Vagina (tissue), 2 donors: ENCODE measurements at places on chromosomes 5 and 9. TPM values are rescaled to one million over a fixed set of nuclear protein-coding genes. Genes with fewer than 3 reads are reported as not detected.

- no peak for DNase-seq
These were observed 1.9 kb upstream of the GPR107 start for GRCh38 chr9:130051855-130052254.

DNA sequence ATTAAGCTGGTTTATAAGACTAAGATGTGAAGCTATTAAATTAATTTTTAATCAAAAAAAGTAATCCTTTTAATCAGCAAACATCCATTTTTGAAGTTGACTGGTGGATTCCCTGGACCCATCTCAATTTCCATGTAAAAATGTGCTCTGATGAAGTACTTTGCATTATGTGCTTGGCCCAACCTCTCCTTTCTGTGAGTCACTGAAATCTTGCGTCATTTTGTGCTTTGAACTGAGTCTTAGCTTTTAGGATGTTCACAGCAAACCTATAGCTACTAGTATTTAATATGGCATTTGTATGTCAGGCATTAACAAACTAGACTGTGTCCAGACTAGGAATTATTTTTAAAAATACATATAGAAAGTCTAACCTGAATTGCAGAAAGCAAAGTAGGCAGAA, 55.0 kb upstream of the CDH12 start:
- DNase-seq = no peak

DNA sequence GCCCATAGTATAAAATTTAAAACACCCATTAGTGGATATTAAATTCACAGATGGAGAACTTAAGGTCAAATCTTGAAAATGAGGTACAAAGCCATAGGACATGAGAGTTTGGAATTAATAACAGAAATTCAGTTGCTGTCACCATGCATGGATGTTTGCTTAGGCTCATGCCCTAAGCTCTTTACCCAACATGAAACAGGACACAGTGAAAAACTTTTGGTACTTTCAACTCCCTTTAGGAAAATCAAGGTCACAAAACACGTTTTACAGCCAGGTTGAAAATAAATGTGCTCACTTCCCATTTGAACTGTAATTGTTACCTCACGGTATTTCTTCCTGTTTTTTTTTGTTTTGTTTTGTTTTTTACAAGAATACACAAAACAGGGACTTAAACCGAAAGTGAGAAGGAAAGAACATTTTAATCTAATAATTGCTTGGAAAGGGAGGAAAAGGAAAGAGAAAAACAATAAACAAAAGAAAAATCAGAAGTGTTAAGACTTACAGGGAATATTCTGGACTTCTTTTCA, 6.1 kb upstream of the TOPORS start:
- no peak for DNase-seq

DNA sequence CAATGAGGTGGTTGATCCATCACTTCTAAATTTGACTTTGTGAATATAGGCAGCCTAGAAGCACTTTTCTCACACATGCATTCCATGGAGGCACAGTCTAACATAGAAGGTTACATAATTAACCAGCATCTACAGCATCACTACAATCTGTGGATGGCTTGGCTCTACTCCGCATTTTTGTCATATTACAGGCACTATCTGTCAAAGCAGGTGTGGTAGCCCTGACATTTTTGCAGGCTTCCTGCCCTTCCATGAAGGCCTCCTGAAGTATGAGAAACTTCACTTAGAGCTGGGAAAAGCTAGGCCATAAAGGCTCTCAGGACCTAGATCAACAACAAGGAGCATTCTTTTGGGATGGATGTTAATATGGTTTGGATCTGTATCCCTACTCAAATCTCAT, 378.0 kb downstream of the ANXA1 start:
- DNase-seq = no peak

- DNase-seq = no peak
These were observed 261.8 kb downstream of the MCTP1 start for GRCh38 chr5:95022967-95023695.

- DNase-seq = no peak
These were observed 25.3 kb upstream of the SLC1A1 start for GRCh38 chr9:4464911-4465513.

DNA sequence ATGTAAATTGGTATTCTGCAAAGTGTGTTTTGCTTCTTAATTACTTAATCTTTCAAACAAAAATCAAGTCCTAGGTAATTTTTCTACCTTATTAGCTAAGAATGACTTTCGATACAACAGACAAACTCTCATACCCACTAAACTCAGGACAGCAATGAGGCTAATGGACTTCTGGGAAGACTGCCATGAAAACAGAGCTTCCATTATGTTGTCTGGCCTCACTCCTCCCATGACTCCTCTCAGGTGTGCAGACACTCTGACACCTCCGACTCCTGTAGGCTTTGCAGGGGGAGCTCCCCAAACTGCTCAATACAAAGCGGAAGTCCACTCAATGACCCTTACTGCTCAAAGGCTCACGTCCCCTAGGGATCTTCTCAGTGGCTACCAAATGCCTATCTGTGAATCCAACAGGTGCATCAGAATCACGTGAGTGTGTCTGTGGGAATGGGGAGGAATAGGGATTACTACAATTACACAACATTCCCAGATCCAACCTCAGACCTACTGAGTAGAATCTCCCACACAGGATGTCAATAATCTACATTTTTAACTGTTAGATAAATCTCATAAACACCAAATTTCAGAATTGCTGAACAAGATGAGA, 289.9 kb downstream of the RAB3C start:
- DNase-seq = no peak

DNA sequence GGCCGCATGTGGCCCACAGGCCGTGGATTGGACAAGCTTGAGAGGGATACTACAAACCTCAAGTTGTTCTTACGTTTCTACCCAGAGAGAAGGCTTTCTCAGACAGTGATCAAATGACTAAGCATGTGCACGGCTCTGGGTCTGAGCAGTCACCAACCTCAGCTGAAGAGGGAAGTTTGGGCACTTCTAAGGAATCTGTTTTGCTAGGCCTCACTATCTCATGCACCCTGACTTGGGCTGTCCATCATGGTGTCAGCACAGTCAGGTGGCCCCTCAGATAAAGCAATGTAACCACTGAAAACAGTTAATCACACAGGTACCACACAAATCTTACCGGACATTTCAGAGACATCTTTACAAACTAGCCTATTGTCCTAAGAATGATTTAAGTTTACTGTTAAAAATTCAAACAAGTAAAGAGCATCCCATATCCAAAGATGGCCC, 24.6 kb downstream of the CSF2 start:
- no peak for DNase-seq

DNA sequence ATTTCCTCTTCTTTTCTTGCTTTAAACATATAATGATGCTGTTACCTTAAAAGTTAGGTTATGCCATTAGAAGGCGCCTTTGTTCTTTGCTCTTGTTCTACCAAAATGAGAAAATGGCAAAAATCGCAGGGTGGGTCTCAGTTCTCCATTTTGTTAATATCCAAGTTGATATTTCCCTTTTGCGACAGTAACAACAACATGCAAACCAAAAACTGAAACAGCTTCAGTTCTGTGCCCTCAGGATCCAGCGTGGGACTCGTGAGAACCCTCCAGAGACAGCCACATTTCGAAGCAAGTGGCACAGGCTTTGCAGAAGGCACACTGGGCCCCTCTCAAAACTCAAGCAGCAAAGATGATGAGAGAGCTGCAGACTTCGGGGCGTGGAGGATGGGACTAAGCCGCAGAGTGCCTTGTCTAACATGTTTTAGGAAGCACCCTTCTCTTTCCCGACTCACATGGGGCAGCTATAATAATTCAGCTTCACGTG, 33.0 kb upstream of the LCP2 start:
- DNase-seq = no peak

DNA sequence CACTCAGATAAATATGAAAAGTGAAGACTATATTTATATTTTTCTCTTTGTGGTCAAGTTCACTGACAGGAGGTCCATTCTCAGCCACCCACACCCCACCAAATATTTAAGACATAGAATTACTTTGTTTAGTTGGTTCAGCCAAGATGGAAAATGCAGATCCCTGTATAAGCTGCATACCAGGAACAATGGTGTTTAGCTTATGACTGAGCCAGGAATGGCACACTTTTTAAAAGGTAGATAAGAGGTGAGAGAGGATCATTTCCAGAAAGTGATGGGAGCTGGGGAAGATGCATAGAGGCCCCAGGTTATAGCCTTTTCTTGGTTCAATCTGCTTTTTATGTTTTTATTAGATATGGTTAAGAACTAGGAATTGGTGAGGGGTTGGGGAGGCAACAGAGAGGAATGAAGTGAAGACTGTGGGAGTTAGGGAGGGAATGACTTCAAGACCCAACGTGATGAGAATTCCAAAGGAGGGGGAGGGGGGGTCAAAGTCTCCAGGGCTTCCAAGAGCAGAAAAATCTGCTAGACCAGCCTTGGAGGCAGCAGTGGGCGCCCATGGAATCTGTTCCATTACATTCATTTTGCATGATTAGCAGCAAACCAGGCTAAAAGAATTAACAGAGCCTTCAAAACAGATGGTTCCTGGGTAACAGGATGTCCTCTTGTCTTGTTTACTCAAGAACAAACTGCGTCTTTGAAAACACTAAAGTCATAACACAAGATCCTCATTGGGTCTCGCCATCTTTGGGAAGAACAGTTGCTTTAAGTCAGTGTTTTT, 95.2 kb downstream of the FGF1 start:
- no peak for DNase-seq

- DNase-seq = no peak
These were observed 28.5 kb downstream of the TSPAN17 start for GRCh38 chr5:176675676-176676360.

GRCh38 chr5:109278141-109278540, 131.6 kb downstream of the PJA2 start:
- no peak for DNase-seq

- DNase-seq = no peak
These were observed 2.5 kb upstream of the ZNF367 start for GRCh38 chr9:96420468-96421219.

DNA sequence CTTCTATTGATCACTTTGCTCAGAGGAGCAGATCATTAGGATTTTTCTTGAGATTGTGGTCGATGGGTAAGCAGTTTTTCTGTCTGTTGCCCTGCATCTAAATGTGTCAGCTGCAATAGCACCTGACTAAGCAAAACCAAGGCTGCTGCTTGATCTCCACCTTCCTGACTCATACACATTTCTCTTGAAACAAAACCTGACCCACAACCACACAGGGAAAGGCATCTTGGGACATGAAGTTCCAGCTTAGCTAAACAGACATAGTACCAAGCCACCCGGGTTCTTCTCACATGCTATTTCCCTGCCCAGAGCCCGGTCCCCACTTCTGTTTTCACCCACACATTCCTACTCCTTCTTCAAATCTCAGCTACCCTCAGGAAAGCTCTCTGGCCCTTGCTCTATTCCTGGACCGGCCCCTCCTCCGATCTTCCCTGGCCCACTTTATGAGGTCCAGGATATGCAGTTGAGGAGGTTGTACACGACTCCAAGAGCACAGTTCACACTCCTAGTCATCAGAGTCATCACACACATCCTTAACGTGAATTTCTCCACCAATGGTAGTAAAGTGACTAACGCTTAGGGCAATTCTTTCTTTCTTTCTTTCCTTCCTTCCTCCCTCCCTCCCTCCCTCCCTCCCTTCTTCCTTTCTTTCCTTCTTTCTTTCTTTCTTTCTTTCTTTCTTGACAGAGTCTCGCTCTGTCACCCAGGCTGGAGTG, 16.0 kb upstream of the ZBTB43 start:
- DNase-seq = no peak

GRCh38 chr5:13567819-13568218, 376.7 kb downstream of the DNAH5 start:
- DNase-seq = no peak

DNA sequence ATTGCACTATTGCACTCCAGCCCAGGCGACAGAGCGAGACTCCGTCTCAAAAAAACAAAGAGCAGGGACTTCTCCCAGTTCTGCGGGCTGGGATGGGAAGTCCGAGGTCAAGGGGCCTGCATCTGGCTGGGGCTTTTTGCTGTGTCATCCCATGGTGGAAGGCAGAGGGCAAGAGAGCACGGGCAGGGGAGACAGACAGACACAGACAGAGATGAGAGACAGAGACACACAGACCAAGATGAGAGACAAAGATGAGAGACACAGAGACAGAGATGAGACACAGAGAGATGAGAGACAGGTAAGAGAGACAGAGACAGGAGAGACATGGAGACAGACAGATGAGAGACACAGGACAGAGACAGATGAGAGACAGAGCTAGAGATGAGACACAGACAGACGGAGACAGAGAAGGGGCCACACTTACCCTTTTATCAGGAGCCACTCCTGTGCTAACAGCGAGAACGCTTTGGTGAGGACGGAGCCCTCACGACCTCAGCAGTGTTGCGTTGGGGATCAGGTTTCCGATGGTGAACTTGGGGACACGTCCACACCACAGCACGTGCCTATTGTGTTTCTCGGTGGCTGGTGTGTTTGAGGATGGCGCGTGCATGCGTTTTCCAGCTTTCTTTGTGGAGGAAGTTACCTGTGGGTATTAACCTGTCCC, 8.9 kb upstream of the TOR4A start:
- no peak for DNase-seq

- no peak for DNase-seq
These were observed 23.3 kb downstream of the FAM81B start for GRCh38 chr5:95414451-95414850.

DNA sequence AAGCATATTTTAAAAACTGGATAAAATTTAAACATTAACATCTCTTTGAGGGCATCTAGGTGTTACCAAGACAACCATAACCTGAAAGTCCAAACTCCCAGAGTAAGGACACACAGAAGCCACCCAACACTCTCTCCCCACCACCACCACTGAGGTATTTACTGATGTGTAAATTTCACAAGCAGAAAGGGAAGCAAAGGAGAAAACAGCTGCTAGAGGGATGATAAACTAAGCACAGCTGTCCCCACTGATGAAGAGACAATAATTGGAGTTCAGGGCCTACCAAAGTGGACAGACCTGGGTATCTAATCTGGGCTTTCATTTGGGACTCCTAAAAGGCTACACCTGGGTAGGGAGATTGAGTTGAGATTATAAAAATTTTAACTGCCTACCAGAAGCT, 63.6 kb downstream of the FRMD3 start:
- DNase-seq = no peak

- DNase-seq = no peak
These were observed 175.9 kb upstream of the MAP3K1 start for GRCh38 chr5:56639476-56639875.

GRCh38 chr9:96559339-96559943, 60.2 kb downstream of the CDC14B start:
- DNase-seq = no peak

DNA sequence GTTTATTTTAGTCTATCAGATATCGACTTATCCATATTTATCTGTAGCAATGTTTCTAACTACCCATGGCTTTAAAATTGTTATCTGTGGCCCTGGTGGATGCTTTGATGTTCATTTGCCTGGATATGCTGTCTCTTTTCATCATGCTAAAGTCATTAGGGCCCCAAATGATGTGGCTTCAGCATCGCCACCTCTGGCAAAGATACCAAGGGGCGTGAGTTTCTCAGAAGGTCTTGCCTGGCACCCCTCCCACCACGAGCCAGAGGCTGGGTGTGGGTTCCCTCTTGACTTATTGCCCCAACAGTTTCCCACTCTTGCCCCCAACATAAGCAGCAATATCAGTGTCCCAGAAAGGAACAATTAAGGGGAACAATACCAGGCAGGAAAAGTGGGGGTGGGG, 5.4 kb downstream of the ROPN1L start:
- no peak for DNase-seq

GRCh38 chr9:113449376-113449775, 14.2 kb upstream of the RGS3 start:
- no peak for DNase-seq

CARD9 gene
- 16.9 TPM for total RNA-seq

CCL27 gene
- total RNA-seq = not detected

SLC6A7 gene
- total RNA-seq = 0.25 TPM

SPINK6 gene
- not detected for total RNA-seq

NXNL2 gene
- 2.5 TPM for total RNA-seq

TMEM252 gene
- total RNA-seq = not detected

TMEM232 gene
- total RNA-seq = 4.2 TPM

RNF180 gene
- 14.0 TPM for total RNA-seq

MUSK gene
- total RNA-seq = not detected
